ENCODE measurements at places on chromosomes 13 and 19. TPM values are rescaled to one million over a fixed set of nuclear protein-coding genes. Genes with fewer than 3 reads are reported as not detected.

DNA sequence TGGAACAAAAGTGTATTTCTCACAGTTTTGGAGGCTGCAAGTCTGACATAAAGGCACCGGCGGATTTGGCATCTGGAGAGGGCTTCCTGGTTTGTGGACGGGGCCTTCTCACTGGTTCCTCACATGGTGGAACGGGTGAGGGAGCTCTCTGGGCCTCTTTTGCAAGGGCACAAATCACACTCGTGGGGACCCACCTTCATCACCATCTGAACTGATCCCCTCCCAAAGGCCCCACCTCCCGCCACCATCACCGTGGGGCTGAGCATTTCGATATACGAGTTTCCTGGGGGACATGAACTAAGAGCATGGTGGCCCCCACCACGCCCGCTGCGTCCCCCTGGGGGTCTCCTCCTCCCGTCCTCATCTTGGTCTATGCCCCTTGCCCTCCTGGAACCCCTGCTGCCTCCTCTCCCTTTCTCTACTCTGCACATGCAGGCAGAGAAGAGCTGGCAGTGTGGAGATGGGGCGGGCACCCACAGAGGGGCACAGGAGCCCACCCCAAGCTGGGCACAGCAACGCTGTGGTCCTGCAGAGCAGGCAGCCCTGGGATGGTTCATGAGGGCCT lies 20.8 kb upstream of the SPACA7 start:
- no peak for DNase-seq

- DNase-seq = no peak
Observed at GRCh38 chr19:11208561-11209471, 11.5 kb upstream of the KANK2 start.

GRCh38 chr19:28539759-28540158 lies 673.2 kb downstream of the UQCRFS1 start:
- DNase-seq = no peak

DNA sequence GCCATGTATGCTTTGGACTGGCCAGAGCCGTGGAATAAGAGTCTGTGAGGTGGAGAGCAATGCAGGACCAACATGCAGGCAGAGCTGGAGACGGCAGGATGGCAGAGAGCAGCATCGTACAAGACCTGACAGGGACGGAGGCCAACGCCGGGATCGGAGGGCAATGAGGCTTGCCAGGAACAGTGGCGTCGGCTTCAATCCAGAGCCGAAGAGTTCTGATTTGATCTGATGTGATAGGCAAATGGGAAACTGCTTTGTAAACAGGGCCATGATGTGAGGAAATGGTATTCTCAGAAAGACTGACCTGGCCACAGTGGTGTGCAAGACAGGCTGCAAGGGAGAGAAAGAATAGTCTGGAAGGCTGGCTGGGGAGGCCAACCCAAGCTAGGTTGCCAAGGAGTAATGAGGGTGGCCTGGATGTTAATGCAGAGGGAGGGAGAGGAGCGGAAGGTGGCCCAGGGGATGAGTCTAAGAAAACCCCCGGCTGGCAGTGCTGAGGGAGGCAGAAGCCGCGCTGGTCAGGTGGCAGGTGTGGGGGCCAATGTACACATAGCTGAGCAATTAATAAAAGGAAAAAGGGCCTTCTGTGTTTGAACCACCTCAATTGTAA lies 26.7 kb downstream of the RCBTB2 start:
- DNase-seq = no peak

- no peak for DNase-seq
Observed at GRCh38 chr13:58619396-58620113, 988.0 kb downstream of the PCDH17 start.

GRCh38 chr19:48493718-48494401 lies 17.8 kb downstream of the LMTK3 start:
- DNase-seq = no peak

DNA sequence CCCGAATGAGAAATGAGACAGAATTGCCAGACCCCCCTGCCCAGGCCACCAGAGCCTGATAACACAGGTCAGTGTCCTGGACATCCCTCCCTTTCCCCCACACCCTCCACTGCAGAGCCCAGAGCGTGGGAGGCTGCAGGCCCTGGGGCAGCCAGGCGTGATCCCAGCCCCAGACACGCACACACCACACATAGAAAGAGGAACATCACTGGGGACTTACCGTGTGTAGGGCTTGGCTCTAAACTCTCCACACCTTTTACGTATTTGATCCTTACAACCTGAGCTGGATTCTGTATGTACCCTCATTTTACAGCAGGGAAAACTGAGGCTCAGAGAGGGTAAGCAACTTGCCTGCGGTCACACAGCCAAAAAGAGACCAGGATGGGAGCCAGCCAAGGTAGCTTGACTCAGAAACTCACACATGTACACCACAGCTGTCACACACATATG lies 334 bp upstream of the ANGPTL6 start:
- no peak for DNase-seq

DNA sequence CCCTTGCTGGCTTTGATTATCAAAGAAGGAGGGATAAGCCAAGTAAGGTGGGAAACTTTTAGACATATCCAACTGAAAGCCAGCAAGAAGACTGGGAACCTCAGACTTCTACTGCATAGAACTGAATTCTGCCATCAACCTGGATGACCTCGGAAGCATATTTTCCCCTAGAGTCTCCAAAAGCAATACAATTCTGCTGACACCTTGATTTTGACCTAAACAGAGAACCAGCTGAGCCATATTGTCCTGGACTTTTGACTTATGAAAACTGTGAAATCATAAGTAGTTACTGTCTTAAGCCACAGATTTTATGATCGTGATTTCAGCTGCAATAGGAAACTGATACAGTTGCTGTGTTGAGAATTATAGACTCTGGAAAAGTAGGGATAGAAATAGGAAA lies 227.6 kb downstream of the PCDH20 start:
- DNase-seq = no peak

- no peak for DNase-seq
Observed at GRCh38 chr13:75636436-75637180, 478 bp downstream of the LMO7 start.

DNA sequence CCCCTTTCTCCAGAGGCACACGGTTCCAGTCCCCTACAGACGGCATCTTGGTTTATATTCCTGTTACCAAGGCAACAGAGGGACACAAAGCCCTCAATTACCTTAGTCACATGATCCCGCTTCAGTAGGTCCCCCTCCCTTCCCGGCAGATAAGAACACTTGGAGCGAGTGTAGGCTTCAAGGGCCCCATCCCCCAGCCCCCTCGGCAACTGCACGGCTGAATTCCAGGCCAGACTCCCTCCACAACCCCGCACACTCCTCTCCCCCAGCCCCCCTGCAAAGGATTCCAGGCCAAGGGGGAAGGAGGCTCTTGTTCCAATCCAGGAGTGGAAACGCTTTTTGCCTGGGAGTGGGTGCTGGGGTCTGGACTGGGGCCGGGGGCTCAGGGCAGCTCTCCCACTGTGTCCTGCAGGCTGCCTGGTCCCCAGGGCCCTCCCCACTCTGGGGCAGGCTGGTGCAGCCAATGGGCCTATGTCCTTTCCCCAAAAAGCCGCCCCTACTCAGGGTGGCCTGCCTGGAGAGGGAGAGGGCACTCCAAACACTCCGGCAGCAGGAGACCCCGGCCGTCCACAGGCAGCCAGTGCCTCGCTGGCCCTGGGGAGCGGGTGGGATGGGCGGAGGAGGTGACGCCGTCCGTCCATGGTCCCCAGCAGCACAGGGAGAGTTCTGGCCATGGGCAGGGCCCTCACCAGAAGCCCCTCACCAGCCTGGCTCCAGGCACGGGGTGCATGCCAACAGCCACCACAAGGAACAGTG lies 62.6 kb downstream of the MLLT1 start:
- peak; percentile 91 for DNase-seq

- no peak for DNase-seq
Observed at GRCh38 chr13:93235258-93236015, 8.8 kb downstream of the GPC6 start.

DNA sequence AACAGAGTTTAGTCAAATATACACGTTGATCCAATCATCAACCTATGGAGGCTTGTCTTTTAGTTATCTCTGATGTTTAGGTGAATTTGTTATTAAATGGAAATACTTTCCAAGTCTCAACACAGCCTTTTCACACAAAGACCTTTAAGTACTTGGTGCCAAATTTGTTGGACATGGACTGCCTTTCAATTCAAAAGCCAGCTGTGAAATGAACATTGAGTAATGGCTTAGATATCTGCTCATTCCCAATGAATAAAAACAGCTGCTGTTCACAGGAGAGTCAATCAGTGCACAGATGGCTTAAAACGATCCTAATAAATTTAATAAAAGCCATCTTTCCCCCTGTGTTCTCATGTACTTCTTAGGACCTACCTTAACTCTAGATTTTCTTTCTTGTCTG lies 19.9 kb upstream of the DHRS12 start:
- DNase-seq = no peak

GRCh38 chr13:69291292-69291906 lies 816.2 kb upstream of the ATXN8OS start:
- no peak for DNase-seq

GRCh38 chr13:100290165-100290801 lies 201.4 kb downstream of the PCCA start:
- no peak for DNase-seq

- no peak for DNase-seq
Observed at GRCh38 chr13:71417205-71417604, 449.8 kb downstream of the DACH1 start.

DNA sequence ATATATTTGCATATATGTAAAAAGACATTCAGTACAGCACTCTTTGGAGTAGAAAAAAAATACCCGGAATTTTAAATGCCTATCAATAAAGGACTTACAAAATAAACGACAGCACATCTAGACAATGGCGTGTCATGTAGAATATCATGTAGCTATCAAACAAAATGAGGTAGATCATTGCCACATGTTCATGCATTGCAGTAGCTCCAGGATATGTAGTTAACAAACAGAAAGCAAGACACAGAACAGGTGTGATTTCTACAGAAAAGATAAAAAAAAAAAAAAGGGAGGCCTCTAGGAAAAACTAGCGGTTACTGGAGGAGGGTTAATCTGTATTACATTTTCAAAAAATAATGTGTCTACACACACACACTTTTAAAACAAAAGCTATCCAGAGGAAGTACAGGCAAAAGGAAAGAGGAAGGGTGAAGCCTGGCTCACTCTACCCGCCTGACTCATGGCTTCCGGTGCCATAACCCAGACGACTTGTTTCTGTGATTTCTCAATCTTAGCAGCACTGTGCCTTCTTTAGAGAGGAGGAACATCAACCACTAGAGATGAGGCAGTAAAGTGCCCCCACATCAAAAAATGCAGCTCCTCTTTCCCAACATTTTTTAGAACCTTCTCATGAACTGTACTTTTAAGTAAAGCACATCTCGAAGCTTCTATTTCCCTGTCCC lies 6.9 kb downstream of the KCTD12 start:
- no peak for DNase-seq

DNA sequence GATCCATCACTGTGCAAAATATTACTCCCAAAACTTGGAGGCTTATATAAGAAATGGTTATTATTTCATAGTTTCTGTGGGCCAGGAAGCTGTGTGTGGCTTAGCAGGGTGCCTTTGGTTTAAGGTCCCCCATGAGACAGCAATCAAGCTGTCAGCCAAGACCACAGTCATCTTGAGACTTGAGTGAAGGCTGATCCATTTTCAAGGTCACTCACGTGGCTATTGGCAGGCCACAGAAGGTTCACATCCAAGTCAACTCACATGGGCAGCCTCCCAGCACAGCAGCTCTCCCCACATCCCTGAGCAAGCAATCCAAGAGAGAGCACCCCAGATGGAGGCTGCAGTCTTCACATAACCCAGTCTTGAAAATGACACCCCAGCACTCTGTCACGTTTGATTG lies 537.4 kb downstream of the MYO16 start:
- DNase-seq = no peak

DNA sequence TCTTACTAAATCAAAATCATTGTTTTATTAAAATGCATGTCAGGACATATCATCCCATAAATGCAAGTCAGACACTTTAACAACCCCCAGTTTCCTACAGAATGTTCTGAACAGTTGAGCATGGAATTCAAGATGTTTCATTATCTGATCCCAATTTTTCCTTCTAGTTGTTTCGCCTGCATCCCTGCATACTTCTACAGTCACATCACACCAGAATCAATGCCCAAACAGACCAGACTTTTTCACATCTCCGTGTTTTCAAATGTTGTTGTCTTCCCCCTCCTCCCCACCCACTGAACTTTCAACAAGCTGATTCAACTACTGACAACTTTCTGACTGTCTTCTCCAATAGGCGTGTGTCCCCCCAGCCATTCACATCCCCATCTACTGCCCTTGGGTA lies 48.6 kb downstream of the LHFPL6 start:
- DNase-seq = no peak

DNA sequence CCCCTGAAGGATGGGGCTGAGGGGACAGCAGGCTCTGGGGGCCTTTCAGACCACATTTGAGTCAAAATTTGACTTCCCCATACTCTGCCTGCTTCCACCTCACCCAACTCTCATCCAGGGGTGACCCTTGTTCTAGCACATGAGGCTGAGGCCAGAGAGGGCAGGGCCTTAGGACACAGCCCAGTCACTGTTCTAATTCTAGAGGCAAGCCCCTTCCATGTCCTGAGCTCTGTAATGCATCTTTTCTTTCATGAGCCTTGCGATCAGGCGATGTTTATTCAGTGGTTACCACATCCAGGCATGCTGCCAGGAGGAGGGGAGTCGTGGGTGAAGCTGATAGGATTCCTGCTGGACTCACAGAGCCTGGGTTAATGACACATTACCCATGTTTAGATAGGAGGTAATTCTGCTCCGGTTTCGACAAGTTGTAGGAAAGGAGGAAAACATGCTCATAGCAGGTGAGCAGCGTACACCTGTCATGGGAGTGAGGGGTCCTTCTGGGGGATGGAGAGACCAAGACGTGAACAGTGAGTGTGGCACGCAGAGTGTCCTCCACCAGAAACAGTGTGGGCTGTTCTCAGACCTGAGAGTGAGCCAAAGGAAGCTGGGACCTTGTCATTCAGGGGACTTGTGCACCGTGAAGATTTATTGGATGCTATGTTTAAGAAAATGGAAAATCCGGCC lies 9.3 kb downstream of the RPS9 start:
- peak; percentile 76 for DNase-seq

DNA sequence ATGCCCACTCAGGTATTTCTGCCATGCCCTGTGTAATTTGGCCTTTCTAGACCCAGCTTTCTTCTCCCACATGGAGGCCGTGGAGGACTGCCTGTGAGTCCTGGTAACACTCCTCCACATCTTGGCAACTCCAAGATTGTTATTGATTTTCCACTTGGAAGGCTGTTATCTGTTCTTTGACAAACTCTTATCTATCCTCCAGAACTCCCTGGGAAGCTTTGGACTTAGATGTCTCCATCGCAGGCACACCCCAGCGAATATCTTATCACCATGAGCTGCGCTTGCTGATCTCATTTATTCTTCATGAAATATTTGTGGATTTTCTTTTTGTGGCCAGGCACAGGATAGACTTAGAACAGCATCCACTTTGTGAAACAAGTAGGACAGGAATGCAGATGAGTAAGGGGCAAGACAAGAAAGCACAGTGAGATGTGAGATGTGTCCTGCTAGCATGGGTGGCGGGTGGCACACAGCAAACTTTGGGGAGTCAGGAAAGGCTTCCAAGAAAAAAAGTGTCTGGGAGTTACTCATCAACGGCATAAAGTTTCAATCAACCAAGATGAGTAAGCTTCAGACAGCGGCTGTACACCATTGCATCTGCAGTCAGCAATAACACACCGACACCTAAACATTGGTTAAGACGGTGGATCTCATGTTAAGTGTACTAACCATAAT lies 84.5 kb upstream of the IRS2 start:
- no peak for DNase-seq

CD33 gene
- 5.6 TPM for polyA plus RNA-seq

FLT3LG gene
- polyA plus RNA-seq = 18.8 TPM

FPR1 gene
- 15.7 TPM for polyA plus RNA-seq

UGGT2 gene
- 15.1 TPM for polyA plus RNA-seq
